Neural crest cell (in vitro differentiated cells): ENCODE measurements at places on chromosomes 1 and 21. TPM values are rescaled to one million over a fixed set of nuclear protein-coding genes. Genes with fewer than 3 reads are reported as not detected.

Gene C1orf74
- 2.7 and 3.2 TPM in 2 replicates for total RNA-seq

Gene INSRR
- total RNA-seq = 0.07 TPM in 1 of 2 replicates, not detected in the other

Gene GPR52
- total RNA-seq = 0.27 and 0.75 TPM in 2 replicates

Gene MAP10
- 1.9 and 2.0 TPM in 2 replicates for total RNA-seq

Gene GLMN
- 22.8 and 24.8 TPM in 2 replicates for total RNA-seq

Gene IQGAP3
- total RNA-seq = 43.1 and 43.5 TPM in 2 replicates

Gene CRP
- not detected in 2 replicates for total RNA-seq

Gene SIM2
- not detected in 2 replicates for total RNA-seq

Gene MXRA8
- 5.0 and 5.8 TPM in 2 replicates for total RNA-seq

Gene AMIGO1
- total RNA-seq = 6.1 and 7.2 TPM in 2 replicates

Gene HCRTR1
- 0.23 TPM in 1 of 2 replicates, not detected in the other for total RNA-seq

Gene SLAMF9
- not detected in 2 replicates for total RNA-seq

Gene AK4
- total RNA-seq = 10.5 and 12.0 TPM in 2 replicates

Gene ADAMTS5
- 0.34 and 0.40 TPM in 2 replicates for total RNA-seq

Gene AVPR1B
- total RNA-seq = not detected in 2 replicates

Gene VWA1
- 8.9 and 9.6 TPM in 2 replicates for total RNA-seq

Gene ERVH48-1
- total RNA-seq = not detected in 2 replicates

Gene CRNN
- total RNA-seq = not detected in 2 replicates

Gene SMAP2
- 25.4 and 26.3 TPM in 2 replicates for total RNA-seq

Gene HECTD3
- 26.8 and 29.3 TPM in 2 replicates for total RNA-seq

Gene KRTAP7-1
- not detected in 2 replicates for total RNA-seq

Gene CNIH3
- total RNA-seq = 3.8 and 4.2 TPM in 2 replicates

Gene CYP4A22
- total RNA-seq = not detected in 2 replicates

Gene CELA3A
- not detected in 2 replicates for total RNA-seq

Gene AMY1A
- not detected in 2 replicates for total RNA-seq

Gene IGSF9
- total RNA-seq = 23.9 and 24.5 TPM in 2 replicates

Gene PLD5
- total RNA-seq = 0.84 and 1.1 TPM in 2 replicates

Gene TMOD4
- total RNA-seq = 1.6 and 2.7 TPM in 2 replicates

Gene F3
- 4.4 and 4.6 TPM in 2 replicates for total RNA-seq
